ENCODE measurements at places on chromosomes 1 and 21.

DNA sequence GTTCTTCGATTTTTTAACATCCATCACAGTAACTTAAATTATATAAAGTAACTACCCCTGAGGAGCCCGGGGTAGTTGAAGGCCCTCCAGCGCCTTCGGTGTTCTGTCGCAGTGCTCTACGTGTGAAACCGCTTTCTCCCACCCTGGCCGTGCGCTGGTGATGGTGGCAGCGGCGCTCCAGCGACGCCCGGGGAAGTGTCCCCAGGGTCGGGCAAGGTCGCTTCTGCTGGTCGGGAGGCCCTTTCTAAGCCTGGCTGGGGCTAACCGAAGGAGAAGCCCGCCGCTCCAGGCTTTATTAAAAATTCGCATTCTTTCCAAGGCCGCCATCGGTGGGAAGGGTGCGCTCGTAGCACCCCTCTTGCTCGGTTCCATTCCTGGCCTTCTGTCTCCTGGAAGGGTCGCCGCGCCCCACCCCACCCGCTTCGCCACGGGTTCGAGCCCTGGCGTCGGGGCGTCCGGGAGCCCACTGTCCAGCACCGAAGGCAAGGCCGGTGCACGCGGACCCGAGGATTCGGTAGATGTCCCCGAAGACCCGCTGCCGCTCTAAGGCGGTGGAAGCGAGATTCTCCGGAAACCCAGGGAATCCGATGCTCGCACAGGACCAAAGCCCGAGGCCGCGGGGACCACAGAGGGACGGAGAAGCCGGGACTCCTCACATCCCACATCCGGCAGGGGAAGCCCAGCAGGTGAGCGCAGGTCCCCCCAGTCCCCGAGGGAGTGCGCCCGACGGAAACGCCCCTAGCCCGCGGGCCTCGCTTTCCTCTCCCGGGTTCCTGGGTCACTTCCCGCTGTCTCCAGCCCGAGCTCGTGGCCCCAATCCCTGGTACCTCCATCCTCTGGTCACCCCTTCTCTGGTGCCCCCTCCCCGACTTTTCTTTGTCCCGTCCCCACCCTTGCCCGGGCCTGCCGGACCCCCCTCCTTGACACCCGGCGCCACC, 685 bp upstream of the RIPPLY3 start:
- DNase-seq: no peak

GRCh38 chr1:231642618-231643017, 16.0 kb downstream of the DISC1 start:
- DNase-seq: no peak

DNA sequence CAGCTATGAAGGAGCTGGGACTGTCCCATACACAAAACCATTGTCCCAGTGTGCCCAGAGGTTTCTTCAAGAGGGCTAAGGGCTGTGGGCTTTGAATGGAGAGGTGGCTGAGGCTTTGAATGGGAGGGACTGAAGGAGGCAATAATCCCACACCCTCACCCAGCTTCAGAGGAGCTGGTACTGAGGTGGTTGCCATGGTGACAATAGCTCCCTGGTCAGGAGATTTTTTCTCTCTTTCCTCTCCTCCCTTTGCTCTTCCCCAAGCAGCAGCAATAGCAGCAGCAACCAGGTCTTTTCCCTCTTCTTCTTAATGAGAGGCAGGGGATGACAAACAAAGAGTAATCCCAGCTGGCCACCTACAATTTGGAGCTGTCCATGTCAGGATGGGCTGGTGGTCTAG, 1.6 kb downstream of the HPCAL4 start:
- no peak for DNase-seq

DNA sequence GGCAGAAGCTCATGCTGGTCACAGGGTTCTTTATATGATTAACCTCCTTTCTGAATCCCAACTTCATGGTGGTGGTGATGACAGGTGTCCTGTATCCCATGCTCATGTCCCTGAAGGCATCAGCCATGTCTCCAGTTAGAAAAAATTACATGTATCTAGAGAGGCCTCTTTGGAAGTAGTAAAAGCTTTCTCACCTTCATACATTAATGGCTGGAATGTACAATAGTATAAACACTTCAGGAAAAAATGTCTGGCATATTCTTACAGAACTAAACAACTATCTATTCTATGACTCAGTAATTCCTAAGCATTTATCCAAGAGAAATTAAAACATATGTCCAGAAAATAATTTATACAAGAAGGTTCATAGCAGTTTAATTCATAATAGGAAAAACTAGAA, 34.0 kb downstream of the ADAM30 start:
- DNase-seq: no peak

DNA sequence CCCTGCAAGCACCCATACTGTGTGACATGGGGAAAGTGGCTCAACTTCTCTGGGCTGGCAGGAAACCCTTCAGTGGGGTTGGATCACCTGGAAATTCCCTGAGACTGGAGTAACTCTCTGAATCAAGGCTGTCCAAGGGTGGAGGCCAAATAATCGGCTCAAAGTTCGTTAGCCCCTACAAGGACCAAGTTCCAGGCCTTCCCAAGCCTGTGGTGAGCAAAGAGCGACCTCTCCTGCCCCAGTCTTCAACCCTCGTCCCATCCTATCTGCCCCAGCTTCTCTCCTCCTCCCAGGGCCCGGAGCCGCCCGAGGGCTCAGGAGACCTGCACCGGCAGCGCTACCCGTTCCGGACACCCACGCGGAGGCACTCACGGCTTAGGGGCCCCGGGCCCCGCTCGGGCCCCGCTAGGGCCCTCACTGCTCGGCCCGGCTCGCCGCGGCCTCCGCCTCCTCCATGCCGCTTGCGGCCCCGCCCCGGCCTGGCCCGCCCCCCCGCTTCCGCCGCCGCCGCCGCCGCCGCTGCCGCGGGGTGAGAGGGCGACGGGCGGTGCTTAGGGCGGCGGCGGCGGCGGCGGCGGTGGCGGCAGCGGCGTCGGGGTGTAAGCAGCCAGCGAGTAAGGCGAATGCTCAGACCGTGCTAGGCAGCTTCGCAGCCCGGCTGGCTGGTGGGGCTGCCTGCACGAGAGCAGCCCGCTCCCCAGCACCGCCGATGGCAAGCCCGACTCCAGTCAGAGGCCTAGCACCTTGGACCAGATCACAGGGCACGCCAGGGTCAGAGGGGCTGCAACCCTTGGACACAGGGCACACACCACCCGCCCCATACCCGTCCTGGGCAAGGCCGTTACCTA, at the start of gene POMGNT1:
Gene POMGNT1 (minus strand): TSS at position 471 of the 848 bp plus-strand sequence. CDS start 613 bp downstream, outside the sequence.
- peak; percentile 90 for DNase-seq

DNA sequence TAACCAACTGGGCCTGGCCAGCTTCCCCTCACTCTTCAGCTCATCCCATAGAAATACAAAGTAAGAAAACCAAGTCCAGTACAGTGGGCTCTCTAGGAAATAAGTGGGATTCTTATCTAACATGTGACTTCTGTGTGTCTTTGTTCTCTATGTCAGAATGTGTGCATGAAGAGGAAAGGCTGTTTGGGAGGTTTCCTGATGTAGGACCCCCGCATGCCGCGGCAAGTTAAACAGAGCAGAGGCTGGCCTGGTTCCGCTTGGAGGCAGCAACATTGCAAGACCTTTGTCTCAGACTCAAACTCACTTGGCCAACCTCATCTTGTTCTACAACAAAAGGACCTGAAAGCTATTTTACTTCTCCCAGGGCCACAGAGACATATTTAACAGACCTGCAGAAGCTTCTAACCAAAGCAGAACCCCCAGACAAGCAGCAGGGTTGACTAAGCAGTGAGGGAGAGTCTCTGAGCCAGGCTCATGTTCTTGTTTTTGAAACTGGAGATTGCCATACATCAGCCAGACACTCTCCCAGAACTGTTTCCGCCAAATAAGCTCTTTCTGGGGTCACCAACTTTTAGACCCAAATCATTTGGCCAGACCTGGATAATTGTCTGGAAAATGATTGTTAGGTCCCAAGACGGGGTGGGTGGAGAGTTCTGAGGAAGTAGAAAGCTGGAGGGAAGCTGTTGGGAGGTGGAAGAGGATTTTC, 6.2 kb downstream of the MTARC2 start:
- no peak for DNase-seq

GRCh38 chr1:6285336-6285735, 24.4 kb upstream of the GPR153 start:
- DNase-seq: no peak

DNA sequence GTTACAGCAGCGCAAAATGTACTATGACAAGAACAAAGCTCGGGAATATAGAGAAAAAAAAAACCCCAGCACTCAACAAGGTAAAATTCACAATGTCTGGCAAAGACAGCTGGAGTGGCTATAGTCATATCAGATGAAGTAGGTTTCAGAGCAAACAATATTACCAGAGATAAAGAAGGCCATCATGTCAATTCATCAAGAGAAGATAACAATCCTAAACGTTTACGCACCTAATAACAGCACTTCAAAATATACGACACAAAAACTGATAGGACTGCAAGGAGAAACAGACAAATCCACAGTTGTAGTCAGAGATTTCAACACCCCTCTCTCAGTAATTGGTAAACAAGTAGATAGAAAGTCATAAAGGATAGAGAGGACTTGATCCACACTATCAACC, 455.2 kb downstream of the PTPRU start:
- no peak for DNase-seq

- DNase-seq: peak; percentile 66
Measured at GRCh38 chr1:161962091-161962887, 61.4 kb downstream of the OLFML2B start.

GRCh38 chr1:32801096-32801715, 16.0 kb downstream of the YARS1 start:
- DNase-seq: no peak

- no peak for DNase-seq
Measured at GRCh38 chr1:11944358-11944931, 9.9 kb downstream of the PLOD1 start.

DNA sequence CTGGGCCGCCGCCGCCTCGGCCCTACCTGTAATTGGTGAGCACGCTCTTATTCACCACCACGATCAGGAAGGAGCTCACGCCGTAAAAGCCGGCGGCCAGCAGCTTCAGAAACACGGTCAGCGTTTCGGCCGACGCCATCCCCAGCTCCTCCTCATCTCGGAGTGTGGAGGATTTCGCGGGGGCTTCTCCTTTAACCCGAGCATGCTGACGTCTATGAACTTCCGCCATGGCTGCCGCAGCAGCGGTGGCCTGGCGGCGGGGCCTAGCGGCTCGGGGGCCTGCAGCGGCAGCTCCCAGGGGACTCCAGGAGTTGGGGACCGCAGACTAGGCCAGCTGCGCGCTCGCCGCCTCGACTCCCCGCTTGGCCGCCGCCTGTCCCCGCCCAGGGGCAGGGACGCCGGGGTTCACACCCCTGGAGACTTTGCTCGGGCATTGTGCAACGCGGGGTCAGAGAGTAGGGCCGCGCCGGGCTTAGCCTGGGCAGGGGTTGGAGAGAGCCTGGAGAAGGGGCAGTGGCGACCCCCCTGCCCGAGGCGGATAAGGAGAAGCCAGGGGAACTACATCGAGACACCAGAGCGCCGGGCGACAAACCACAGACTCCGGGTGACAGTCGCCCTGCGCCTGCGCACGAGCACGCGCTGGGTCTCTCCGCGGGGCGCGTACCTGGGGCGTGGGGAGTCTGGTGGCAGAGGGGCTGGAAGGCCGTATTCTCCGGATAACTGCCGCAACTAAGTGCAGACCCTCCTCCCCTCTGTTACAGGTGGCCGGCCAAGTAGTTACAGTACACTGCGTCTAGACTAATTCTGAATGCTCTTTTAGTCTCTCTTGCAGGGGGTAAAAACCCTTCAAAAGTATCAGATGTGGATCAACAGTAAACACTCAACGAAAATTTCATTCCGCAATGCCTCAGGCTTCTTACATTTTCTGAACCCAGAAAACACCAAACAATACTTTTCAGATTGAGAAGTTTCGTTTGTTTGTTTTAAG, at the start of gene SLC35D1:
Gene SLC35D1 (minus strand): TSS at position 364 of the 988 bp plus-strand sequence. CDS start 135 bp downstream, at position 229.
- DNase-seq: peak; percentile 77

- DNase-seq: no peak
Measured at GRCh38 chr1:52111492-52111891, 30.4 kb upstream of the ZFYVE9 start.

GRCh38 chr1:245016700-245017099, 138.1 kb upstream of the KIF26B start:
- DNase-seq: no peak

- DNase-seq: no peak
Measured at GRCh38 chr1:63108206-63108605, 214.2 kb upstream of the FOXD3 start.

DNA sequence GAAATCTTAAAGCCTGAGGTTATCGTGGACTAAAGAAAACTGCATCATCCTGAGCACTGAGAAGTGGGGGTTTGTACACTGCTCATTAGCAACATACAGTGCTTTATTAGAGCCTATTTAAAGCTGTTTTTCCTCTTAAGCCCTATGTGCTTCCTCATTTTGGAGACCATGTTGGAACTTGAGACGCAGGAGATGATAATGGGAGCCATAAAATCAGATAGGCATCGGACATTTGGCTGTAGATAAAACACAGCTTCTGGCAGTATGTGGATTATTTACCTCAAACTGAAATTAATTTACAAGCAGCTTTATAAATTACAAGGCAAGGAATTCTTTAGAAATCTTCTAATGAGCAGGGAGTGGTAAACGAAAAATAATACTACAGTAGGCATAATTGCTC, 147.7 kb upstream of the IVNS1ABP start:
- no peak for DNase-seq

All from urothelium cell line (cell line).